ENCODE measurements at places on chromosomes 5 and 9.

- DNase-seq, result no peak
These were observed 10.5 kb downstream of the CXCL14 start for GRCh38 chr5:135568246-135568645.

DNA sequence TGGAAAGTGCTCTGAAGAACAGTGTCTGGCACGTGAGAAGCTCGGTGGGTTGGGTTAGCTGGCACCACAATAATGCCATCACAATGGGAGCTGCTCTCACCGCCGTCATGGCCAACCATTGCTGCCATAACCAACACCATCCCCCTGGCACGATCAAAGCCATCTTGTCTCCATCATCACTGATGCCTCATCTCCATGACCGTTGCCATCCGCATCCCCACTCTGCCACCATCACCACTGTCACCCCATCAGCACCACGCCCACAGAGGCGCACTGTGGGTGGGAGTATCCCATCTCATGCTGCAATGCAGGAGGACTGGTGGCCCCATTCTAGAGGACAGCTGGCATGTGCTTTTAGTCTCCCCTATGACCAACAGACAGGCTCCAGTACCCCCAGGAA is 23.7 kb downstream of the NR5A1 start:
- DNase-seq, result no peak

DNA sequence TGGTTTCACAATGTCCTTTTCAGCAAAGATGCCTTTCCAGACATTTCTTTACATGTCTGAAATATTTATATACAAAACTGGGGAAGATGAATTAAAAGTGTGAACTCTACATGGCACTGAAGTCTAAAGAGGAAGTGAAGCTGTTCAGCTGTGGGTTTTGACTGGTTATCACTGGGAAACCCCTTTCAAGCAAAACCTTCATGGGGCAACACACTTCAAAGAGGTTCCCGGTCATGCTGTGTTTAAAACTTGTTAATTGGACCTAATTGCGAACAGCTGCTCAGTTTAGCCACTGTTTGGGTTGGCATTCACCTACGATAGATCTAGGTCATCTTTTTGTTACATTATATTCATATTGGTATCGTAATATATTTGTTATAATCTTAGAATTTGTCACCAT is 20.0 kb upstream of the GDNF start:
- DNase-seq, result no peak

- no peak for DNase-seq
These were observed 66.8 kb upstream of the IL17B start for GRCh38 chr5:149445739-149446369.

DNA sequence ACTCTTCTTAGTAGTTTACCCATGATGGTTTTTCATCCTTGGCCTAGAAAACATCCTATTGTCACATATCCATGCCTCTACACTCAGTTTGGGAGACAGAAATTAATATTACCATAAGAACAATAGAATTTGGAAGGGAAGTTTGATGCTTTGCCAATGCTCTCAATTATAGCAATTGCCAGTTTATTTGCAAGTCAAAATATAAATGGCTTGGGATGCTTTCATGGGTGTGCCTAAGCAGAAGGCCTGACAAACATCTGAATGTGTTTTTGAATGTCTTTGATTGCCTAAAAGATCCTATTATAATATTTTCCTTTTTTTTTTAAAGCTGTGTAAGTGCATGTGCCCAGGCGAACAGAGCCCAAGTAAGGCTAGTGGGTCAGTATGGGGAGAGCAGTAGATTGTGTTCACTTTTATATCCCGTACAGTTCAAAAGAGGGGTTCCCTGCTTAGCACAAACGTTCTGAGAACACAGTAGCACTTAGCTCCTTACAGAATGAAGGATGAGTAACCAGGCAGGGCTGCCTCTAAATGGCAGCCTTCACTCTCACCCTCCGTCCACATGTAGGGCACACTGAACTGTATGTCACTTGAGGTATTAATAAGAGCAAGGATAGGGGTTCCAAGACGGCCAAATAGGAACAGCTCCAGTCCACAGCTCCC is 56.0 kb upstream of the AGXT2 start:
- DNase-seq, result no peak

DNA sequence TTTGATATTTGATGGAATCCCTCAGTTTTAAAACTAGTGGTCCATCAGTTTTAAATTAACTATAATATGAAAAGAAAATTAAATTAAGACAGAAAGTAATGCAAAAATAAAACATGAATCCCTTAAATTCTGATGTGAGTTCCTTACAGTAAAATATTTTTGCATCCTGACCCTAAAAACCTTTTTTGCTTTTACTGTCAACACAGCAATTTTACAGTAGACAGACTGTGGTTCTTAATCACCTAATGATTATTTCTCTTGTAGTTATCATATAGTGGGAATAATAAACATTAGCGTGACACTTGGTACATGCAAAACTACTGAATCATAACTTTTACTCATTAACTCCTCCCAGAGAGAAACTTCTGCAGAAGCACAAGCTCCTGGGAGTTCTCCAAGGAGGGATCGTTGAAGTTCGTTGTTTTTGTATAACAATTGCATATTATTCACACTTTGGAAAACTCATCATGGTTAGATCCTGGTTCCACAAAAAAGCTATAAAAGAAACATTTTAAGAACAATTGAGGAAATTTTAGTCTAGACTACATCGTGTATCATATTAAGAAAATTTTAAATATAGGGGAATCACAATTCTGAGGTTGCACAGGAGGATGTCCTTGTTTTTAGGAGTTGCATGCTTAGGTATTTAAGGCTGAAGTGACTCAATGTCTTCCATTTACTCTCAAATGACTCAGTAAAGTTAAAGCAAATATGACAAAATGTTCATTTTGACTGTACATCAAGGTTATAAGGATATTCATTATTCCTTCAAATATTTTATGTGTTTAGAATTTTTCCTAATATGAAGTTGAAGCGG is 88.2 kb upstream of the NIPAL4 start:
- DNase-seq, result no peak

DNA sequence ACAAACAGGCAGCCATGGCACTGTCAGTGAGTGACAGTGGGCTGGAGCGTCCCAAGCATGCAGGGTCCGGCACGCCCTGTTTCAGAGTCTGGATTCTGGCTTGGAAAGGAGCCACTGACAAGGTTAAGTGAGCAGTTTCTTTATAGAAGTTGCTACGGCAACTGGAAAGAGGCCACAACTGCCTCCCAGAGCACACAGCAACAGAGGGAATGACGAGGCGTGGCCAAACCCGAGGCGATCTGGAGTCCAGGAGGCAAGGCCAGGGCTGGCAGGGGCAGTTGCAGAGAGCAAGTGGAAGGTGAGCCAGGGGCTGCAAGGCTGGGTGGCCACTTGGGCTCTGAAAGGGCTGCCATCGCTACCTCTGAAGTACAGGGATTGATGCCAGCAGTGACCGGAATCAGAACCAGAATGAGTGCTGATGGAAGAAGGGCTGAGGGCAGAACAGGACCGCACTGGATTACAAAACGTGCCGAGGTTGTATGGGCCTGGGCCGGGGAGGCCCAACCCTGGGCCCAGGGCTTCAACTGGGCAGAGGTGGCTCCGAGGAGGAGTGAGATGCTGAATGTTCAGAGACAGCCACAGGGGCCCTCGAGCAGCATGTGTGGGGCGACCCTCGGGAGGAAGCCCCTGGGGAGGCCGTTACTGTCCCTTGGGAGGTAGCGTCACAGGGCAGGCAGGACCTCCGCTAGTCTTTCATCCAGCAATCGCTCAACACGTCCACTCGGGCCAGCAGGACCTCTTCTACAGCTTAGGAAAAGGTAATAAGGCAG is 4.6 kb downstream of the MRPL41 start:
- no peak for DNase-seq

DNA sequence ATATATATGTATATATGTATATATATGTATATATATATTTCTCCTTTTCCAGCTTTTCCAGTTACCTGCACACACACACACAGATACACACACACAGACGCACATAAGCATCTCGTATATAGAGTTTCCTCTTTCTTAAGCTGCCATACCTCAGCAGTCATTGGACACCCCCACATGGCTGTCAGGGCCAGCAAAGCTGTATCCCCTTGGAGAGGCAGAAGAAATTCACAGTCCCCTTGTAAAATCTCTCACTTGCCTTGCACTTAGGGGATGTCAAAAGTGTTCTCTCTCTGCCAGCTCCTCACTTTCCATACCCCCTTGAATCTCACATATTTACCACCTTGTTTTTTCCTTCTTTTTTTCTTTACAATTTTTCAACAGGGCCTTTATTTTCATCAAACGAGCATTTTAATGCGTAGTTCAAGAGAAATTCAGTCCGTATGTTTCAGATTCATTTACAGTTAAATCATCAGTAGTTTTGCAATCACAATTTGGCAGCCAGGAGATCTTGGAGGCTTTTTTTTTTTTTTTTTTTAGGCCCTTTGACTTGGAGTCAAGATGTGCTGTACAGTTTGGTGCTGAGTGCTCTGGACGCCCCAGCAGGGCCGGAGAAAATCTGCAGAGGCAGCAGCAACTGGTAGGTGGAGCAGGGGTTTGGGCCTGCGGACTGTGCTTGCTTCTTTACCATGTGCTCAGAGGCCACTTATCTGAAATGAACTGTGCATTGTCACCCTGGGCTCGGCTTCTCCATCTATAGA is 244.9 kb upstream of the KLF4 start:
- DNase-seq, result no peak

GRCh38 chr9:117076571-117077290 is 338.1 kb downstream of the ASTN2 start:
- no peak for DNase-seq

DNA sequence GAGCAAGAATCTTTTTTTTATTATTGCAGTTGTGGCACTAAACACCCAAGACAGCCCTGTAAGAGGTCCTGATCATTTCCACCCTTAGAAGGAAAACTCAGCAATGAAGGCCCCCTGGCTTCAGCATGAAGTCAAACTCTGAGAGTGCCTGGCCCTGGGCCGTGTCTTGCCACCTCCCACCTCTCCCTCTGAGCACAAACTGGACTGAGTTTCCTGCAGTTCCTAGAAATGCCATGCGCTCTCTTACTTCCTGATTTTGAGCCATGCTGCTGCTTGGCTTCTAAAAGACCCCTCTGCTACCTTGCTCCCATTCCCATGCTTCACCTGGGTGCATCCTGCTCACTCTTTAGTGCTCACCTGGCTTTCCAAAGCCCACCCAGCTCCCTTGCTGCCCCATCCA is 140.4 kb upstream of the KLF9 start:
- DNase-seq, result no peak

GRCh38 chr5:172188893-172189692 is 1.1 kb upstream of the STK10 start:
- DNase-seq, result no peak

DNA sequence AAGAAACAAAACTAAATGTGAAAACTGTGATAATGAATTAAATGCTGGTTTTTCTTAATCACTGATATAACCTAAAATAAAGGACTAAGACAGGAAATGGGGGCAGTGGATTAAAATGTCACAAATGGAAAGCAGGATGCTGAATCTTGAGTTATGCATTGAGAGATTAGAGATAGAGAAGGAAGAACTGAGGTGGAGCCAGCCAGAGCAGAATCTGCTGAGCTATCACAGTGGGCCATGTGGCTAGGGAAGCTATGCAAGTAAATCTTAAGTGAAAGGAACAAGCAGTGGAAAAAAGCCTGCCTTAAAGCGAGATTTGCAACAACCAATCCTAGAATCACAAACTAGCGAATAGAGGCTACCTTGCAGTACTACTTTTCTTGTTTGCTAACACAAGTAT is 188.5 kb upstream of the RASA1 start:
- DNase-seq, result no peak

DNA sequence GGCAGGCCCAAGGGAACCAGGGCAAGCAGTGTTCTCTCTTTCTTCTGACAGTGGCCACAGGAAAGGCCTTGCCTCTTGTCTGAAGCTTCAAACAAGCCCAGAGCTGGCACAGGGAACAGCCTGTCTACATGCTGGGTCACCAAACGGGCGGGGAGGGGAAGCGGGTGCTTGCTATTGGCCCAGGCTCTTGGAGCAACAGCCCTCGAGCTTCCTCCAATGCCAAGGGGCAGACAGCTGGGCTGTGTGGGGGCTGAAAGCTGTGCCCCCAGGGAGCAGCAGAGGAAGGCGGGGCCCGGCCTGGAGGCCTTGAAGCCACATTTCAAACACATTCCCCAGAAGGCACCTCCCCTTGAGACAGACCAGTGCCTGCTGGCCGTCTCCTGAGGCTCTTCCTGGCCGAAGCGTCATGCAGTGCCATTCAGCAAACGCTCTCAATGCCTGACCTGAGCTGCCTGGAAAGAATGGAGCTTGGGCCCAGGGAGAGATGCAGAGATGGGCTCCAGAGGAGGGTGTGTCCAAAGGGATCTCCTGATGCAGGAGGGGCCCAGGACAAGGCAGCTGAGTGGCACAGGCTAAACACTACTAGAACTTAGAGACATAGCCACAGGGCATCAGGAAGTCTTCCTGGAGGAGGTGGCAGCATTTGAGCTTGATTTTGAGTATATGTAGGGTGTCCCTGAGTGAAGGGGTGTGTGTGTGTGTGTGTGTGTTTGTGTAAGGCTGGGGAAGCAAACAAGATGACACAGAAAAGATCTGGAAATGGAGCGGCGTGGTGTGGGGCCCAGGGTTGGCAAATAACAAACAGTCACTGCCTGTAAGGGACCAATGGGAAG is 2.5 kb downstream of the FIBCD1 start:
- DNase-seq, result no peak

GRCh38 chr5:54761213-54761701 is 224.1 kb downstream of the ESM1 start:
- DNase-seq, result no peak

- peak; percentile 14 for DNase-seq
These were observed 74.6 kb downstream of the RETREG1 start for GRCh38 chr5:16542236-16542635.

GRCh38 chr9:20355022-20355421 is 267.3 kb downstream of the MLLT3 start:
- no peak for DNase-seq

DNA sequence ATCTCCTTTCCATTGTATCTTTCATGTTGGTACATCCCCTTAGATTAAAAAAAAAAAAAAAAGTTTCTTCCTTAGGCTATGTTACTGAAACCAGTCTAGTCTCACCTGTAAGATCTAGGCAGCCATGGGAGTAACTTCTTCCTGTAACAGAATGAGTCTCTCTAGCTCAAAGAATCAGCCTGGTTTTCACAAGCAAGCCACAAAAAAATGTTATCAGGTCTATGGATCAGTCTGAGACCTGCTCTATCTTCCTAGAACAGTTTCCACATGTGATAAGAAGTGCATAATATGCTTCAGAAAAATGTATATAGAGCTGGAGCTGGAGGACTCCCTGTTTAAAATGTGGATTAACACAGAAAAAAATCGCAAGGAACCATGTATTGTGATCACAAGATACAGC is 53.8 kb downstream of the ARRDC3 start:
- no peak for DNase-seq

GRCh38 chr5:123094237-123094918 is 5.3 kb downstream of the PRDM6 start:
- DNase-seq, result no peak

GRCh38 chr9:116475201-116475600 is 211.9 kb upstream of the TRIM32 start:
- no peak for DNase-seq

DNA sequence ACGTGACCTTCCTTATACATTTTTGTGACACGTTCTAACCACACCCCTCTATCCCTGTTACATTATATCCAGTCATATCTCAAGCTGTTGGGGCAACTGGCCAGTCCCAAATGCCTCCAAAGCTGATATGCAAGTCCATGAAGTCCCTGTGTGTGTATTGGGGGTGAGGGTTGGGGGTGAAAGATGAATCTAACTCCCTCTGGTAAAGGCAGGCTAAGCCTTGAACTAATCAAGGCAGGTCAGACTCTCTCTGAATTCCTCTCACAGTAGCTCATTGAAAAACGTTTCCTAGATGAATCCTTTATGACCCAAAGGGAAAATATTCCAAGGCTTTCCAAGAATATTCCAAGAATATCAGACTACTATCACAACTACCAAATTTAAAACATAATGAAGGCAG is 174.4 kb downstream of the MUSK start:
- no peak for DNase-seq
